SJSA1 (cell line): ENCODE measurements at places on chromosomes 12 and 14. TPM values are rescaled to one million over a fixed set of nuclear protein-coding genes. Genes with fewer than 3 reads are reported as not detected.

DNA sequence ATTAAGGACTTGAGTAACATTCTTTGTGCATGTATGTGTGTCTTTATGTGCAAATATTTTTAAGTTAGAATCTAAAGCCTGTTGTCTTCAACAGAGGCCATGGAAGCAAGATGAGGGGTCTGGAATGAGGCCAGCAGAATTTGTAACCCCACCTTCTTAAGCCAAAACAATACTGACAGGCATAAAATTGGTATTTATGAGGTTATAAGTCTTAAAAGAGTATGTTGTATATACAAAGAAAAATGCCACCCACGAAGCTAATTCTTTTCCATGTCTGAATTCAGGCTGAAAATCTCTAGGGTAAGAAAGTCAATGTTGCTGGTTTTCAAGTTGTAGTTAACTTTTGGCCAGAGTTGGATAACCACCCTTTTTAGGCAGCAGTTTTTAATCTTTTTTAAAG, 86.2 kb upstream of the TMTC1 start:
- no peak overlapping the region for H3K4me3 ChIP-seq
- DNase-seq, result peak; percentile 1
- H3K27me3 ChIP-seq, result no peaks in the 10 kb centered on the region
- no peaks in the 10 kb centered on the region for H3K36me3 ChIP-seq
- no peaks in the 10 kb centered on the region for H3K4me1 ChIP-seq

DNA sequence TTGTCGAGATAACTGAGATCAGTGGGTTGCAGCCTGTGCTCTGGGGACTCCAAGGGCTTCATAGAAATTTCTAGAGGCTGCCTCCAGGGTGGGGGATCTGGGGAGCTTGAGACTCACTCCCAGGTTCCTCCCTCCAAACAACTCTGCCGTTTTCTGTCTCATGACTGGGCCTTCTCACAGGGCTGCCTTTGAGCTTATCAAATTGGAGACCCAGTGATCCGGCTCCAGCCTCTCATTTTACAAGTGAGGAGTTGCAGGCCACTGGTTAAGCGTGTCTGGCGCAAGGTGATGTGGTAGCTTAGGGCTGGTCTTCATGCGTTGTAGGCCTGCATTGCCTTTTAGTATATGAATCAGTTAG, 85.8 kb downstream of the SLC25A47 start:
- H3K27ac ChIP-seq, result no peak overlapping the region
- no peak overlapping the region for H3K4me3 ChIP-seq
- DNase-seq, result no peak
- H3K36me3 ChIP-seq, result no peaks in the 10 kb centered on the region
- no peaks in the 10 kb centered on the region for H3K27me3 ChIP-seq

DNA sequence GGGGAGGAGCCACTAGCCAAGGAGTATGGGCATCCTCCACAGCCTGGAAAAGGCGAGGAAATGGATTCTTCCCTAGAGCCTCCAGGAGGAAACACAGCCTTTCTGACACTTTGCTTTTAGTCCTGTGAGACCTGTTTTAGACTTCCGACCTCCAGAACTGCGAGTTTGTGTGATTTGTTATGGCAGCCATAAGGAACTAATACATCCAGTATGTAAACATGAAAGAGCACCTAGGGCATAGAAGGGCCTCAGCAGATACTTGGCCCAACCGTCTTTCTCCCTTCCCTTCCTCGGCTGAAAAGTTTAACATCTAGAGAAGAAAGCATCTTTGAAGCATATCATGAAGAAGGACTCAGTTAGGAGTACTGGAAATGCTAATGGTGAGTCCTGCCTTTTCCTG, 3.6 kb downstream of the HIP1R start:
- no peak overlapping the region for H3K27ac ChIP-seq
- no peak overlapping the region for H3K4me3 ChIP-seq
- H3K36me3 ChIP-seq, result peaks cover 5% of the 10 kb centered on the region; the same call in 1 of the 2 replicates
- H3K27me3 ChIP-seq, result no peaks in the 10 kb centered on the region

DNA sequence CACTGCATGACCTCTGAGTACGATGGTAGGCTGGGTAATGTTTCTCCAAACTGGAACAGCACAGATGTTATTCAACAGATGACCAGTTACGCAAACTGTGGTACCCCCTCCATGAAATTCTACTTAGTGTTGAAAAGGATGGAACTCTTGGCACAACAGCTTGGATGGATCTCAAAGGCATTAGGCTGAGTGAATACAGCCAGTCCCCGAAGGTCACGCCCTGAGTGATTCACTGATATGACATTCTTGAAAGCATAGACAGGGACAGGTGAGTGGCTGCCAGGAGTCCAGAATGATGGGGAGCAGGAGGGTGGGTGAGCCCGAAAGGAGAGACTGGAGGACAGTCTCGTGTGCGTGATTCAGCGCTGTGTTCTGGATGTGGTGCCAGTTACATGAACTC, 187.5 kb upstream of the TMEM132C start:
- DNase-seq, result no peak
- peaks cover 22% of the 10 kb centered on the region for H3K4me1 ChIP-seq
- no peaks in the 10 kb centered on the region for H3K36me3 ChIP-seq
- H3K27ac ChIP-seq, result no peak overlapping the region
- H3K4me3 ChIP-seq, result no peak overlapping the region

- H3K36me3 ChIP-seq, result no peaks in the 10 kb centered on the region
- H3K27me3 ChIP-seq, result no peaks in the 10 kb centered on the region
- no peak overlapping the region for H3K27ac ChIP-seq
- no peak for DNase-seq
Measured at GRCh38 chr12:38144049-38144448, 172.5 kb upstream of the ALG10B start.

- H3K4me3 ChIP-seq, result no peak overlapping the region
- DNase-seq, result peak; percentile 29
- peaks cover 12% of the 10 kb centered on the region for H3K4me1 ChIP-seq
- no peaks in the 10 kb centered on the region for H3K27me3 ChIP-seq
- no peaks in the 10 kb centered on the region for H3K36me3 ChIP-seq
- H3K27ac ChIP-seq, result no peak overlapping the region
Measured at GRCh38 chr12:107439026-107439738, 246.4 kb upstream of the PWP1 start.

- no peak for DNase-seq
- H3K4me3 ChIP-seq, result no peak overlapping the region
- no peak overlapping the region for H3K27ac ChIP-seq
- no peaks in the 10 kb centered on the region for H3K36me3 ChIP-seq
- H3K4me1 ChIP-seq, result no peaks in the 10 kb centered on the region
- no peaks in the 10 kb centered on the region for H3K27me3 ChIP-seq
Measured at GRCh38 chr14:20555845-20556244, 5.0 kb downstream of the RNASE9 start.

GRCh38 chr12:47801170-47801903, 18.4 kb downstream of the HDAC7 start:
- H3K27me3 ChIP-seq, result no peaks in the 10 kb centered on the region
- H3K27ac ChIP-seq, result no peak overlapping the region
- H3K36me3 ChIP-seq, result peaks cover 95% of the 10 kb centered on the region
- no peak overlapping the region for H3K4me3 ChIP-seq

- no peaks in the 10 kb centered on the region for H3K36me3 ChIP-seq
- no peaks in the 10 kb centered on the region for H3K4me1 ChIP-seq
- no peaks in the 10 kb centered on the region for H3K27me3 ChIP-seq
- no peak overlapping the region for H3K27ac ChIP-seq
- DNase-seq, result no peak
- no peak overlapping the region for H3K4me3 ChIP-seq
Measured at GRCh38 chr12:123929946-123930583, 42.6 kb downstream of the CCDC92 start.

- DNase-seq, result no peak
- no peaks in the 10 kb centered on the region for H3K36me3 ChIP-seq
- no peaks in the 10 kb centered on the region; the same call in 1 of the 2 replicates for H3K27me3 ChIP-seq
- H3K27ac ChIP-seq, result no peak overlapping the region
Measured at GRCh38 chr12:49865109-49865781, 22.3 kb upstream of the BCDIN3D start.

DNA sequence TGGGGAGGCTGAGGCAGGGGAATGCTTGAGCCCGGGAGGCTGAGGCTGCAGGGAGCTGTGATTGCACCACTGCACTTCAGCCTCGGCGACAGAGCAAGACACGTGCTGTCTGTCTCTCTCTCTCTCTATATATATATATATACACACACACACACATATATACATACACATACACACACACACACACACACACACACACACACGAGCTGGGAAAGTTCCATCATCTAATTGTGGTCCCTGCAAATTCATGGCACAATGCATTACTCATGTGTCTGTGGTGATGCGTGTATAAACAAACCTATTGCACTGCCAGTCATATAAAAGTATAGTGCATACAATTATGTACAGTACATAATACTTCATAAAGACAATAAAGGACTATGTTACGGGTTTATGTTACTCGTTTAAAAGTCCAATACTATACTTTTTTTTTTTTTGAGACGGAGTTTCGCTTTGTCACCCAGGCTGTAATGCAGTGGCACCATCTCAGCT, 36.6 kb downstream of the WDR89 start:
- no peaks in the 10 kb centered on the region for H3K36me3 ChIP-seq
- no peaks in the 10 kb centered on the region for H3K27me3 ChIP-seq
- no peak overlapping the region for H3K27ac ChIP-seq
- H3K4me1 ChIP-seq, result no peaks in the 10 kb centered on the region

The DEGS2 gene
- total RNA-seq, result not detected in 2 replicates

The SFSWAP gene
- total RNA-seq, result 26.8 and 27.0 TPM in 2 replicates

The MAP1LC3B2 gene
- 0.37 TPM in 1 of 2 replicates, not detected in the other for total RNA-seq

The IRAK3 gene
- total RNA-seq, result not detected in 2 replicates

The KLRD1 gene
- 0.08 TPM in 1 of 2 replicates, not detected in the other for total RNA-seq
